ENCODE measurements at places on chromosomes 1 and 21.

DNA sequence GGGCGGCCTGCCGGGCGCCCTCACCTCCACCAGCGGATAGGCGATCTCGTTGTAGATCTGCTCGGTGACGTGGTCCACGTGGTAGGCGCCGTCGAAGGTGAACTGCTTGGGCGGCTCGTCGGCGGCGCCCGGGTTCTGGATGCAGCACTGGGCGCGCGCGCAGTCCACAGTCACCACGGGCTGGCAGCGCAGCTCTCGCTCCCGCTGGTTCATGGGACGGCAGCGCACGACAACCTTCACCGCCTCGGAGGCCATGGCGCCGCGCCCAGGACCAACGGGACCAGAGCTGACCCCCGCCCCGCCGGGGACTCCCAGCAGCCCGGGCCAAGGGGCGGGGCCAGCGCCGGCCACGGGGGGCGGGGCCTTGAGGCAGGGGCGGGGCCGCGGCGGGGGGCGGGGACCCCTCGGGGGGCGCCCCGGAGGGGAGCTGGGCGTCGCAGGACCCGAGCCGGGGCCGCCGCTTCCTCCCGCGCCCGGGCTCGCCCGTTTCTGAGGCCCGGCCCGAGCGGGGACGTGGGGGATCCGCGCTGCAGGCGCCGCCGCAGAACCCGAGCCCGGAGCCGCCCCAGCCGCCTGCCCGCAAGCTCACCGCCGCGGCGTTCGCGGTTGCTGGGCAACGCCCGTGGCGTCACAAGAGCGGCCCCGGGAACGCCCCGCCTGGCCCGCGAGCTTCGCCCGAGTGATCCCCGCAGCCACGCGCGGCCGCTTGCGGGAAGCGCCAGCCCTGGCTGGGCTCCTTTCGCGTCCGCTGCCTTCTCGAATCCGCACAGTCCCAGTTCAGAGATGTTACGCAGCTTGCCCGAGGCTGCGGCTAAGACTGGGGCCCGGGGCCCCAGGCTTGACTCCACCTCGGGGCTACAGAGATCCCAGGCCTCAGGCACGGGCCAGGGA lies at the start of gene KIF17:
TSS of gene KIF17 (minus strand) at position 556 of the 891 bp plus-strand sequence. CDS start at position 255, 301 bp downstream.
- peak; percentile 84 for DNase-seq

DNA sequence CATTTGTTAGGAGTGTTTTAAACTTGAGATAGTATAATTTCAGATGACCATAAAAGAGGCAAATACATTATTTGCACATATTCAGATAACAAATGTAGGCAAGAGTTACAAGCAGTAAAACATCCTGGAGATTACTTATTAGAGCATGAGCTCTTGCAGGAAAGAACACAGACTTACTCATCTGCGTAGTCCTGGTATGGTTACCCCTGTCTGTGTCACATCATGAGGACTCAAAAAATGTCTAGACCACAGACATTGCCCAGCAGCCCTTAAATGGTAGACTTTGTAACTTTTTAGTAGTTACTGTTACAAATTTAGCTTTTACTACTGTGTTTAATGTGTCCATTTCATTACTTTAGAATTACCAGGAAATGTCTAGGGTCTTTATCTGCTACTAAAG lies 12.8 kb downstream of the CACHD1 start:
- peak; percentile 18 for DNase-seq

GRCh38 chr21:42452401-42453223 lies 43.4 kb downstream of the RSPH1 start:
- DNase-seq = no peak

- peak; percentile 31 for DNase-seq
Measured at GRCh38 chr1:25922971-25923552, 16.8 kb upstream of the STMN1 start.

GRCh38 chr1:38848071-38848470 lies 11.5 kb downstream of the RRAGC start:
- DNase-seq = no peak

Data from ACHN (cell line).